ENCODE measurements at places on chromosomes 7 and 10.

GRCh38 chr10:26832960-26833359 is 27.8 kb downstream of the ABI1 start:
- no peak for DNase-seq

- DNase-seq: no peak
These were observed 4.1 kb upstream of the BMPER start for GRCh38 chr7:33901199-33901598.

- no peak for DNase-seq
These were observed 7.9 kb upstream of the ZFYVE27 start for GRCh38 chr10:97729014-97729413.

DNA sequence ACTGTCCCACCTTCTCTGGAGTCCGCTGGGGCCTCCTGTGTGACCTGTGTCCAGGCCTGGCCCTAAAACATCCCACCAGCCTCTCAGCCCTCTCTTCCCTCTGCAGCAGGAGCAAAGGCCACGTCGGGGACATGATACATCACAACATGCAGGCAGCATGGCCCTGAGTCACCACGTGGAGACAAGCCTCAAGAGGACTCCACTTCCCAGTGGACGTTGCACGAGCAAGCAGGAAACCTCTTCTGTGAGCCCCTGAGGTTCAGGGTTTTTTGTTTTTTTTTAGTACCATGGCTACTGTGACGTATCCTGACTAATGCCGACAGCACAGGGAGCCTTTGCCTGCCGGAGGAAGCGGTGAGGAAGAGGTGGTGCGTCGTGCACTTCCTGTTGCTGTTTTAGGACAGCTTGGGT is 165.9 kb downstream of the DNAJB6 start:
- DNase-seq: peak; percentile 47

GRCh38 chr10:43945094-43945730 is 296.5 kb upstream of the ZNF32 start:
- no peak for DNase-seq

DNA sequence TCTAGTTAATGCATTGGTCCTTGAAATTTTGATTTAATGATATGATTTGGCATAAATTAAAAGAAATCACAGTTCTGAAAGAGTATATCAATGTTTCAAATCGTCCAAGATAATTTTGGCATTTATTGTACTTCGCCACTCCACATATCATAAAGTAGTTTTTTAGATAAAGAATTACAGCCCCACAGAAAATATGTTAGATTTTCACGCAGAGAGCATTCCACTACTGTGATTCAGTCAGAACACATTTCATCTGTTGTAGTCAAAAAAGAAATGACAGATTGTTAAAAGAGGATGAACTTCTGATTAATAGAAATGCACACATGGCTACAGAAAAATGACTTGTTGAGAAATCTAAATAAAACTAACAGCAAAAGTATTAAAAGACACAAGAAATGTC is 1063.5 kb upstream of the LRRN3 start:
- DNase-seq: no peak

All from suppressor macrophage (primary cell).